ENCODE measurements at places on chromosomes 6 and 20.

- DNase-seq, result no peak
Observed at GRCh38 chr20:47020231-47020630, 125.6 kb downstream of the EYA2 start.

- DNase-seq, result no peak
Observed at GRCh38 chr6:111727802-111728201, 122.1 kb upstream of the TRAF3IP2 start.

DNA sequence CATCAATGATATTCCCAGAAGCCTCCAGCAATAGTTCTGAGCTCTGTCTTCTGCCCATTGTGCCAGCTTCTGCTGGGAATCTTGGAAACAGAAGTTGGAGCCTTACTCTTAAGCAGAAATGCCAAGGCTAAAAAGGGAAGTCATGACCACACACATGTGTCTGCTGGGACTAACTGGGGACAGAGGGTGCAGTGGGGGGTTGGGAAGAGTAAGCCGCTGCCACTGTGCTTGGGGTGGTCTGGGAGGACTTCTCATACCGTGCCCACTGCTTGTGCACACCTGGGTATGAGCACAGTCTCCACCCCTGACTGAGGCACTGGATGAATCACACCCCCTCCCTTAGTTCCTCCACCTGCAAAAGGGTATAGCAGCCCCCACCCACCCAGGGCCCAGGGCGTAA is 90.7 kb downstream of the CDC5L start:
- DNase-seq, result no peak

DNA sequence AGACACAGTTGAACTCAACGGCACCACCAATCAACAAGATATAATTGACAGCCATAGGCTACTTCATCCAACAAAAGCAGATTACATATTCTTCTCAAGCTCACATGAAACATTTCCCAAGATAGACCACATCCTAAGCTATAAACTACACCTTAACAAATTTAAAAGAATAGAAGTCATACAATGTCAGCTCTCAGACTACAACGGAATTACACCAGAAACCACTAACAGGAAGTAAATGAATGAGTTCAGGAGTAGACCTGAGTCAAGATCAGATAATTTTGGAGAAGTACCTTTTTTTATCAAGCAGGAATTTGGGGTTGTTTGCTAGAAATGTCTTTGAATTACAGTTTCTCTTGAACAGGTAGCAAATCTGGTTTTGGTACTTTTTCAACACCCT is 237.8 kb downstream of the TBX18 start:
- no peak for DNase-seq

GRCh38 chr6:4801491-4802110 is 25.4 kb downstream of the CDYL start:
- DNase-seq, result no peak

GRCh38 chr20:9838378-9839295 is at the start of gene PAK5:
TSS of gene PAK5 (minus strand) at chr20:9839076. CDS start at chr20:9644328, 194,748 bp downstream.
- no peak for DNase-seq

- no peak for DNase-seq
Observed at GRCh38 chr20:60993433-60994044, 258.5 kb upstream of the CDH4 start.

DNA sequence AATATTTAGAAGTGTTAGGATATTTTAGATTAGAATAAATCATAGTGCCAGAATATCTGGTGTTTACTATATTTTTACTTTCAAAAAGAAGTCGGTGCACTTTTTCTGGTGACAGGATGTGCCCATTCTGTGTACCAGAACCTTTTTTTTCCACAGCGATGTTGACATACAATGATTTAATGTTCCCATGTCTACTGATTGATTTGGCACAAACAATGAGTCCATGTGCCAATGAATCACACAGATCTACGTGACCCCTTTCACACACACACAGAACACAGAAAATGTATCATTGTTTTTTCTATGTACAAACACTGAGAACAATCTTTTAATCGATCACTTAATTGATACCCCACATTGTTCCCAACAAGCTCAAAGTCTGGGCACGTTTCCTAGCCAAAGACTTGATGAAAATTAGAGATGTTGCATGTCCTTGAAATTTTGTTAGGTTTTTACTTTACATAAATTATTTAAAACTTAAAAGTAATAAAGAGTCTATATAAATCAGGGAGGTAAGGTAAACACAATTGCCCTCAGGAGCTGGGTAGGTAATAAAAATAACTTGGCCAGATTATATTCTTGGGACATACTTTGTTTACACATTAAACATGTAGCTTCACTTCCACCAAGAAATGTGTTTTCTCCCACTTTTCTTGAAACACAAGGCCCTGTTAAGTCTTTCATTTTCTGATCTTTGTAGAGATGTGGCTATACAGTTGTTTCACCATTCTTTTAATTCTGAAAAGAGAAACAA is 36.4 kb upstream of the SOX4 start:
- DNase-seq, result no peak

DNA sequence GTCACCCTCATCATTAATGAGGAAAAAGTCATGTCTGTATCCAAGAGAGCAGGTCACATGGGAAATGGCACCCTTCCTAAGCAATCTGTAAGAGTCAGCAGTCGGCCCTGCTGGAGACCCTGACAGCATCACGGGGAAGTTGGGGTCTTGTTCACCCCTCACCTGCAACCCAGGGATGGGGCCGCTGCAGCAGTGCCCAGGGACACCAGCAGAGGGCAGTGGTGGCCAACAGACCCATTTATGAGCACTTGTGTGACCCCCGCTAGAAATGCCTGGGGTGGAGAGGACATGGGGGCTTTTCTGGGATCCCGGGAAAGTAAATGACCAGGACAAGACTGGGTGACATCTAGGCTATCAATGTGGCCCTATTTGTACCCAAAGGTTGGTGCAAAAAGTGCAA is 35.9 kb downstream of the ANKRD60 start:
- DNase-seq, result no peak

- no peak for DNase-seq
Observed at GRCh38 chr6:64259372-64259771, 623.8 kb downstream of the PHF3 start.

DNA sequence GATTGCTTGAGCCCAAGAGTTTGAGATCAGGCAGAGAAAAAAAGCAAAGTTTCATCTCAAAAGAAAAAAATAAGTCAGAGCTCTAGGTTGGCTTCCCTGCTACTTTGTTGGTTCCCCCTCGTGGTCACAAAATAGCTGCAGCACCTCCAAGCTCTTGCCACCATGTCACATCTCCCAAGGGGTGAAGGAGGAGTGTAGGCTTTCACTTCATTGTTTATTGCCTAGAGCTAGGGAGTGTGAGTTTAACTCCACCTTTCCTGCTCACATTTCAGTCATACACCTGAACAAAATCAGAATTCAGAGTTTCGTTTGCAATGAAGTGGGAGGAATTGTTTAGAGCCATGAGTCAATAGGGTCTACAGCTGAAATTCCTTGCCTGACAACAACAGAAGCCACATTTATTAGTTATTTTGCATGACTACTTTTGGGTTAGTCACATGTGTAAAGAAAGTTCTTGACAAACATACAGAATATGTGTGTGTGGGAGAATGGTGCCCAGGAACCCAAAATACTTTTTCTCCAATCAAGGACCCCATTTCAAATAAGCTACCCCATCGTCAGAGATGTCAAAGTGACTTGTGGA is 56.2 kb upstream of the UFL1 start:
- DNase-seq, result no peak

GRCh38 chr6:140027219-140027618 is 652.8 kb upstream of the CITED2 start:
- DNase-seq, result no peak

- no peak for DNase-seq
Observed at GRCh38 chr20:33370291-33370690, 31.0 kb downstream of the CDK5RAP1 start.

DNA sequence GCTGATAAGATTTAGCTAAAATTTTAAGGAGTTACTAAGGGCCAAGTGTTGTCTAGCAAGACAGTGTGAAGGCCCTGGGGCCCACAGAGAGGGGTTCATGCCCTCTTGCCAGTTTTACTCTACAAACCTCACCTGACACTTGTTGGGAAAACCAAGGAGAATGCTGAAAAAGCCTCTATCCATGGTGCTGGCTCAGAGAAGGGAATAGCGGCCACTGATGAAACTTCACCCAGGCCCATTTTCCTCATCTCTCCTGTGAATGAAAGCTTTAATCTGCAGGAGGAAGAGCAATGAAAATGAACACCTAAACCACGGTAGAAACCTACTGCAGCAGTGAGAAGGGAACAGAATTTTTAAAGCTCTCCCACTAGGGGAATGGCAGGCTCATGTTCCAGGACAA is 317.3 kb upstream of the CNR1 start:
- no peak for DNase-seq

DNA sequence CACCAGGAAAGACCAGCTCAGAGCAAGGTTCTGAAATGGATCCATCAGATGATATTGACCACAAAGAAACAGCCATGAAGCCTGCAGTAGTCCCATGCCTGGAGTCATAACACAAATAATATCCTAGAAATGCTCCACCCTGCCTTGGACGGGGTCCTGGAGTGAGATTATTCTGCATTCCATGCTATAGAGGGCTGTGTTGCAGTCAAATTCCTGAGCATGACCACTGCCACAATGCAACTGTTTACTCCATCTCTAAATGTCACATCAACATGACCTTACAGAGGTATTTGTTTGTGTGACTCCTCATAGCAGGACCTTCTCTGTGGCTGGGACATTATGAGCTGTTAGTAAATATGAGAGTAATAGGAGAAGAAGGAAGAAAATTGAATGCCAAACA is 257.5 kb upstream of the TCF21 start:
- DNase-seq, result no peak

DNA sequence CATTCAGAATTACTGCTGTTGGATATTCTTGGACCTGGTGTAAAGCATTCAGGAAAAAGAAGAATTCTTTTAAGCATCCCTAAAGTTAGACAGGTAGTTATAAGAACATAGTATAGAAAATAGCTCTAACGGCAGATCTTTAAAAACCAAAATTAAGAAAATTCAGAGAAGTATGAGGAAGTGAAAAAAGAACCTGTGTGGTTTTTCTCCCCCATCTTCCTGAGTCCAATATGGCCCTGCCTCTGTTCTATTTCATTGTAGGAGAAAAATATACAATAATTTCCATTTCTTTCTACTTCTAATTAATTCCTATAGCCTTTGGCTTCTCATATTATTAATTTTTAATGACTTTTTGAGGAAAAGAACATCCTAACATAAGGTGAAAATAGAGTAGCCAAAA is 47.1 kb downstream of the FHL5 start:
- no peak for DNase-seq

DNA sequence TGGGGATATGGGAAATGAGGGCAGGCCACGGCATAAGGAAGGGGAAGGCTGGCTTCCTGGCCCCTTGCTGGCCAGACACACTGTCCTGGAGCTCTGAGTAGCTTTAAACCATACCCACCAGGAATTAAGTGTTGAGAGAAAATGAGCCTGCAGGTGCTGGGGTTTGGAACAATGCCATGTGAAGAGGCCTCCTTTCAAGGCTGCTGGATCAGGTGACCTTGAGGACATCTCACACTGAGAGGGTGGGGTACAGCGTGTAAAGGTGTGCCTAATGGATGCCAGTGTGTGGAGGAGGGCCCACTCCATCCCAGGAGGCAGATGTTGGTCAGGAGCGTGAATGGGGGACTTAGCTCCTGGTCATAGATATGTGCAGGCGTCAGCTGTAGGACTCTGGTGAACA is 74.8 kb upstream of the MLN start:
- DNase-seq, result no peak

DNA sequence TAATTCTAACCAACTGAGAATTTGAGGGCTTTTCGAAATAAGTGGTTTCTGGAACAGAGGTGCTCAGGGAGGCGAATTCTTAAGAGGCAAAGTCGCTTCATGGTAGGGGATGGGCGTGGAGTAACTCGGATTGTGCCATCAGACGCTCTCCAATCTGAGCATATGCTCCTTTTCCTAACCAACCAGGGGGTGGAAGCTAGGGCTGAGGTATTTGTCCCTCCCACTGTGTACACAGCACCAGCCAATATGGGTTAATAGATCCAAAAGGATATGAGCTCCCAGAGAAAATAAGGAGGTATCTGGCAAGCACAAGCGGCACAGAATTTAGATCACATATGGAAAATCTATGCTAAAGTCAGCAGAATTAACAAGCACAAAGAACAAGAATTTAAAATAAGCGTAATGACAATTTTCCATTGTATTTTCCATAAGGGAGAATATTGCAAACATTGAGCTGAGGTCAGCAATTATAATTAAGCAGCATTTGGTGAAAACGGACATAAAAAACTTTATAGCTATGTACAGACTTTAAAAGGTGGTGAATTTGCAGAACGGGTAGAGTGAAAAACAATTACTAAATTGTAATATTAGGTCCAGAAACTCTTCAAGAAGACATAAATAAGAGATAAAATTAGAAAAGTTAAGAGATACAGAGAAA is 55.0 kb upstream of the PHACTR1 start:
- DNase-seq, result no peak

GRCh38 chr20:32610472-32611218 is 25.5 kb upstream of the NOL4L start:
- no peak for DNase-seq

- DNase-seq, result no peak
Observed at GRCh38 chr6:15517600-15517999, 145.2 kb downstream of the DTNBP1 start.

DNA sequence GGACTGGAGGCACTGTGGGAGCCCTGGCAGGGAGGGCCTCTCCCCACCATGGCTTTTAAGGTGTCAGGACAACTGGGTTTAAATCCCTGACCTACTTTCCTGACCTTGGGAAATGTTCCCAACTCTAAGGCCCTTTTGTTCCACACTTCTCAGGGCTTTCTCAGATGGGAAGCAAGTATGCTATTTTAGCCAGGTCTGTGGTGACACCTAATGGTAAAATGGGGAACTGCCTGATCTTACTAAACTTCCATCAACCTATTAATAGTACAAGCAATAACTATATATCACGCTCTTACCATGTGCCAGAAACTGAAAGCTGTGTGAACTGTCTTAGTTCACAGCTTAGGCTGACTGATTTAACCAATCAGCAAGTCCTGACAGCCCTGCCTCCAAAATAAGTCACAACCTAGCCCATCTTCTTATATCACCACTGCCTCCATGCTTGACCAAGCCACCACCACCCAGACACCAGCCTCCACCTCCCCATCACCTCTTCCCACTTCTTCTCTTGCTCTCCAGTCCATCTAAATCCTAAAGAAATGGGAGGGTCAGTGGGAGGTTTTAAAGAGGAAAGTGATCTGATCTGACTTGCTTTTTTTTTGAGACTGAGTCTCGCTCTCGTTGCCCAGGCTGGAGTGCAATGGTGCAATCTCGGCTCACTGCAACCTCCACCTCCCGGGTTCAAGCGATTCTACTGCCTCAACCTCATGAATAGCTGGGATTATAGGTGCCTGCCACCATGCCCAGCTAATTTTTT is 6.9 kb upstream of the BLCAP start:
- peak; percentile 58 for DNase-seq

Measured in AG09309 (cell line).